ENCODE measurements at places on chromosomes 12 and 14. TPM values are rescaled to one million over a fixed set of nuclear protein-coding genes. Genes with fewer than 3 reads are reported as not detected.

GRCh38 chr12:76106631-76107030 is 22.1 kb upstream of the NAP1L1 start:
- H3K4me1 ChIP-seq, result peaks cover 2% of the 10 kb centered on the region
- no peak overlapping the region for H3K27ac ChIP-seq
- no peaks in the 10 kb centered on the region for H3K27me3 ChIP-seq
- no peaks in the 10 kb centered on the region for H3K36me3 ChIP-seq

DNA sequence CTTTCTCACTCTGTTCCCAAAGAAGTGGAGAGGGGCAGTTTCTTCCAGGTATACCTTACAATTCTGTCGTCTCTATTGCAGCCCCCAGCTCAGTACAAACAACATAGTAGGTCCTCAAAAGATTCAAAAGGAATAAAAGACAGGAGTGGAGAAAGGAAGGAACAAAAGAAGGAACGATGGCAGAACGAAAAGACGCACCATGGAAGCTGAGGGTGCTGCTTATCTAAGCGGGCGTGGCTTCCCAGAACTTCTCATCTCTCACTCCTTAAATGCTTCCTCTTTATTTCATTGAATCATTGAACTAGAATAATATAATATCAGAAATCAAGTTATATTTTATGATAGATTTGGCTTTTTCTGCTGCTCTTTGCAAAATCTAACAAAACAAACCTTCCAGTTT is 13.7 kb upstream of the LTA4H start:
- H3K36me3 ChIP-seq, result no peaks in the 10 kb centered on the region
- H3K27me3 ChIP-seq, result no peaks in the 10 kb centered on the region
- peaks cover 6% of the 10 kb centered on the region for H3K4me1 ChIP-seq
- no peak for DNase-seq

The LHX5 gene
- not detected for total RNA-seq

The SGPP1 gene
- total RNA-seq, result 24.7 TPM

DNA sequence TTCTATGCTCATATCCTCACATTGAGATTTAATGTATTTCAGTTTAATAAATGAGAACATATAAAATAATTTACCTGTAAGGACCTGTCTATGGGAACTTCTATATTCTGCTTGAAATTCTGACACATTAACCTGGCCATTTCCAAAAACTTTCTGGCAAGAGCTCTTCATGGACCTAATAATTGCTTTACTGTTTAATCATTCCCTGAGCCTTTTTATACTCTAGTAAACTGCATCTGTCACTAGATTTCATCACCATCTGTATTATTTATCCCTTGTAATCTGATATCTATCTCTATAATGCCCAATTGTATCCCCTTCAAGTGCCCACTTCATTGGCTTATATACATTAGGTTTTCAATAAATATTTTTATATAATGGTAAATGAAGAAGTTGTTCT is 327.7 kb downstream of the RAD51B start:
- peaks cover 13% of the 10 kb centered on the region for H3K4me1 ChIP-seq
- H3K27me3 ChIP-seq, result no peaks in the 10 kb centered on the region

- no peak overlapping the region for H3K27ac ChIP-seq
- no peaks in the 10 kb centered on the region for H3K27me3 ChIP-seq
- H3K36me3 ChIP-seq, result no peaks in the 10 kb centered on the region
- no peaks in the 10 kb centered on the region for H3K4me1 ChIP-seq
- peak; percentile 45 for DNase-seq
- no peak overlapping the region for H3K4me3 ChIP-seq
Observed at GRCh38 chr12:101414533-101415119, 7.1 kb upstream of the ARL1 start.
